ENCODE measurements at places on chromosomes 12 and 14.

DNA sequence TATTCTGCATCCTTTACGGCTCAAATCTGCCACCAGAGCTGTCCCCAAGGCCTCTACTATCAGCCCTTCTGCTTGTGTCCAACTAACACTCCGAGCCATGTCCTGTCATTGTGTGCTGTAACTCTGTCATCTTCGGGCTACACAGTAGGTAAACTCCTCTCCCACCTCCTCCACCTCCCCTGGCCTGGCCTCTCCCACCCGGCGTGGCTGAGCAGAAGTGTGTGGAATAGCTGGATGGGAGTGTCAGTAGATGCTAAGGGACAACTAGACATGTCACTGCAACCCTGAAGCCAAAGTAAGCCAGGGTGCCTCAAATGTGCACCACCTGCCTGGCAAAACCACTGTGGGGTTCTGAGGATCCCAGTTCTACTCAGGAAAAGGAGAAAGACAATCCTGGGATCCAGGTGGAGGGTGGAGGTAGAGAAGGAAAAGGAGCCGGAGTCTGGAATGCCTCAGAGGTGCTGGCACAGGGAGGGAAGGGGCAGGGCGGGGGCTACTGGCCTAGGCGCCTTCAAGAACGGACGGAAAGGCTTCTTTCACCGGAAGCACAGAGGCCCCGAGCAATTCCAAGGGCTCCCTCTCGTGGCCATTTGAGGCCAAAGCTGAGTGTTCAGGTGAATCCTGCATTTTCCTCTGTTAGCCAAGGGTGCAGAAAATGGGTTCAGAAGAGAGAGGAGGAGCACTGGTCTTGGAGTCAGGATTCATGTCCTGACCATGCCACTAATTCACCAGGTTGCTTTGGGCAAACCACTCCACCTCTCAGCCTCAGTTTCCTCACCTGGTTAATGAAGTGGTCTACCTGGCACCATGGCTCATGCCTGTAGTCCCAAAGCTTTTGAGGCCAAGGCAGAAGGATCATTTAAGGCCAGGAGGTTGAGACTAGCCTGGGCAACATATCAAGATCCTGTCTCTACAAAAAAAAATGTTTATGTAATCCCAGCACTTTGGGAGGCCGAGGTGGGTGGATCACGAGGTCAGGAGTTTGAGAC, 20.5 kb upstream of the FAM181A start:
- no peak for DNase-seq

- DNase-seq, result peak; percentile 27
These were observed at the start of gene TGFB3 for GRCh38 chr14:75981426-75982265. Gene TGFB3, minus strand, starts transcription at chr14:75981995. Its CDS starts 1,102 bp downstream, at chr14:75980893.

GRCh38 chr12:130161261-130162243, 712 bp upstream of the FZD10 start:
- DNase-seq, result no peak

- no peak for DNase-seq
These were observed 45.5 kb downstream of the YEATS4 start for GRCh38 chr12:69404851-69405565.

DNA sequence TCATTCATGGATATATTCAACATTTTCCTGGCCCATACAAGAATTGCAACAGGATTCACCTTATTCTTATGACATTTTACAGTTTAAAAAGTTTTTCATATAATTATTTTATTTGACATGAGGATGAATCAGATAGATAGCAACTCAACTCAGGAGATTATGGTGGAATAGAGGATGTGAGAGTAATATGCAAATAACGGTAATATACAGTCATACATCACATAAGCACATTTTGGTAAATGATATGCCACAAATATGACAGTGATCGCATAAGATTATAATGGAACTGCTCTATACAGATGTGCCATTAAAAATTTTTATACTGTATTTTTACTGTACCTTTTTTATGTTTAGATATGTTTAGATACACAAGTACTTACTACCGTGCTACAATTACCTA, 24.1 kb upstream of the CRADD start:
- no peak for DNase-seq

DNA sequence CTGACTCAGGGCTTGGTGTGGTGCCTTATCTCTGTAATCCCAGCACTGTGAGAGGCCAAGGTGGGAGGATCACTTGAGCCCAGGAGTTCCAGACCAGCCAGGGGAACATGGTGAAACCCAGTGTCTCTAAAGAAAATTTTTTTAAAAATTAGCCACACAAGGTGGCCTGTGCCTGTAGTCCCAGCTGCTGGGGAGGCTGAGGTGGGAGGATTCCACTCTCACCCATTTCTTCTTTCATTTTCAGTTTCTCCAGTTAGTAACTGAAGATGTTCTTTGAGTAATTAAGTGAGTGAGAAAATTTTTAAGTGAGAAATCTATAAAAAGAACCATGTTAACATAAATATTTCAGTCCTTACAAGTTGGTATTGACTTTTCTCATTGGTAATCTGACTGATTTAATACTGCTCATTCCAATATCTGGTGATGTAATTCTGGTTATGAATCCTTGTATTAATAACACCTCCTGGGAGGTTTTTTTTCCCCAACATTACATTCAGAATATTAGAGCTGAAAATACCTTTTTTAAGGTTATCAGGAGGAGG, 6.1 kb downstream of the METTL3 start:
- no peak for DNase-seq

- no peak for DNase-seq
These were observed 285.0 kb upstream of the RGS6 start for GRCh38 chr14:71647086-71647784.

DNA sequence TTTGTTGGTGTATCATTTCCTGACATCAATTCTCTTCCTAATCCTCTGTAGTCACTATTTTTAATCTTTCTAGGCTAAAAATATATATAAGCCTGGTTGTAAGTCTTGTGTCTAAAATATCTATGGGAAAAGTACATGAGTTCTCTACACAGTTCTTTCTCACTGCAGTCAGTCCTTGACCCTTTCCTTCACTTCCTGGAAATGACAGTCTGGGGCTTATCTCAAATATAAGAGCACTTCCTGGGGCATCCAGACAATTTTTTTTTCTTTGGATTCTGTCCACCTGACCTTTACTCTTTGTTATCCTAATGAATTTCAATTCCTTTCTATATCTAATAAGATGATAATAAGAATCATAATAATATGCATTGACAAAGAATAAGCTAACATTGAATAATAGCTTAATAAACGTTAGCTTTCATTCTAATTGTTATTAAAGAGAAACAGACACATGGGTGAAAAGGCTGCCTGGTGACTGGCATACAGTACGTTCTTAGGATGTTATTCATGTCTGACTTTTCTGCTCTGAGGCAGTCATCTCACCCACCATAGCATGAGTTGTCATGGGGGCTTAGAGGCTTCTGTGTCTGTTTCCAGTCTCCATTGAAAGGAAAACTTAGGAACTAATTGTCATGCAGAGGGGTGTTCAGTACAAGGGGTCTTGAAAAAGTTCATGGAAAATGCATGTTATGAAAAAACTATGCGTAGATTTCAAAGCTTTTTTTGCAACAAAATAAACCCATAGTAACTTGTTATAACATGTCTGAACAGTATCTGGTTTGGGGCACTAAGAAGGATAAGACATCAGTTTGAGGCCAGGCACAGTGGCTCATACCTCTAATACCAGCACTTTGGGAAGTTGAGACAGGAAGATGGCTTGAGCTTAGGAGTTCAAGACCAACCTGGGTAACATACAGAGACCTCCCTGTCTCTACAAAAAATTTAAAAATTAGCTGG, 66.2 kb upstream of the DNM1L start:
- DNase-seq, result no peak

- no peak for DNase-seq
These were observed 181.6 kb upstream of the LMNTD1 start for GRCh38 chr12:25734529-25735180.

DNA sequence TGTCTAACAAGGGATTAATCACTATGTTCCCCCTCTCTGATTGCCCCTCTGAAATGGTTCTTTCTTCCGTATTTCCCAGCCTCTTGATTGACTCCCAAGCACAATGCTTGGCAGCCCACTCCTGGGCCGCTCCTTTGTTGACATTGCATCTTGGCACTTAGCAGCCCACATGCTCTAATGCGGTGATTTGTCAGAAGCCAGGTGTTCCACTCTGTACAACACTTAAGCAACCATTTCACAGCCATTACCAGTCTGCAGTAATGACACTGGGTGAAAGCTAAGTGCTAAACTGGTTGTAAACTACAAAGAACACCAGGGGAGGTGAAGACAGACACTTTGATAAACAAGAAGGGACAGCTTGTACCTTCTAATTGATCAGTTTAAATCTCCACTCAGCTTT, 353.5 kb downstream of the TMEM132D start:
- no peak for DNase-seq

- DNase-seq, result no peak
These were observed 974.5 kb upstream of the FLRT2 start for GRCh38 chr14:84555493-84555892.

DNA sequence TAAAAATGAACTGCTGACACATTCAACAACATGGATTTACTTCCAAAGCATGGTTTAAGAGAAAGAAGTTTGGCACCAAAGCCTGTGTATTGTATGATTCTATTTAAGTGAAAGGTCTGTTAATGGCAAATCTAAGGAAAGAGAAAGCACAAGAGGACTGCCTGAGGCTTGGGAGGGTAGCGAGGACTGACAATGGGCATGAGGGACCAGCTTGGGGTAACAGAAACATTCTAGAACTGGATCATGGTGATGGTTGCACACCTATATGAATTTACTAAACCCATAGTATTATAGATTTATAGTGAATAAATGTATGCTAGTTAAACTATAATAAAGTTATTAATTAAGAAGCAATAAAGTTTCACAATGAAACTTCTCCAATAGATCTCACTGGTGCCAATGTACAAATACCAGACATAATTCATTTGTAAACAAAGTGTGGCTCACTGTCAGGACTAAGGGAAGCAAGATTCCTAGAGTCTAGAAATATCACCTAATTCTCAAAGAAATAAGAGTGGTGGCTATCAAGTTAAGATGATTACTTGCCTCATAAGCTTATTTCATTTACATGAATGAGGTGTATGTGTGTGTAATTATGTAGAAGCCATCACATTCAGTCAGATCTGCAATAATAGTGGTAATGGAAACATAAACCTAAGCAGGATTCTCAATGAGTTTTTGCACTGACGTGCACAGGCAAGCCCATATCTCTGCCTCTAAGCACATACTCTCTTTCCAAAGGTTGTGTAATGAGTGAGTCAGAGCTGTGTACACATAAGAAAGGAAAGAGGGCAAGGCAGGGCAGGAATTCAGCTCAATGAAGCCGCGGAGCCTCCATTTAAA, 353.4 kb downstream of the KCNH5 start:
- DNase-seq, result no peak

- DNase-seq, result no peak
These were observed 6.4 kb upstream of the SFSWAP start for GRCh38 chr12:131704509-131704908.

GRCh38 chr12:110565894-110566871, 16.9 kb downstream of the PPTC7 start:
- no peak for DNase-seq

DNA sequence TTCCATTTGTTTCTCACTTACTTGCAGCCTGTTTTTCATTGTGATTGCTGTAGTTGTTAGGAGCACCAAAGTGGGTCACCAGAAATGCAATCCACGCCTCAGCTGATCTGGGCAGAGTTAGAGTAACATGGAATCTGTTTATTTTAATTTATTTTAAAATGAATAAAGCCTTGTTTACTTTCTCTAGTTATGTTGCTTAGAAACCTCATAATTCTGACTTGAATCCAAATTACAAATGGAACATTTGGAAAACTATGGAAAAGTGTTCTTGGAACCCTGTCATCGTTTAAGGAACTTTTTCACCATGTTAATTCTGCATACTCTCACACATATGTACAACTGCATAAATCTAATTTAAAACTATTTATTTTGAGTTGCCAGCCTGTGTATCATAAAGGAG, 92.2 kb upstream of the DAAM1 start:
- no peak for DNase-seq

DNA sequence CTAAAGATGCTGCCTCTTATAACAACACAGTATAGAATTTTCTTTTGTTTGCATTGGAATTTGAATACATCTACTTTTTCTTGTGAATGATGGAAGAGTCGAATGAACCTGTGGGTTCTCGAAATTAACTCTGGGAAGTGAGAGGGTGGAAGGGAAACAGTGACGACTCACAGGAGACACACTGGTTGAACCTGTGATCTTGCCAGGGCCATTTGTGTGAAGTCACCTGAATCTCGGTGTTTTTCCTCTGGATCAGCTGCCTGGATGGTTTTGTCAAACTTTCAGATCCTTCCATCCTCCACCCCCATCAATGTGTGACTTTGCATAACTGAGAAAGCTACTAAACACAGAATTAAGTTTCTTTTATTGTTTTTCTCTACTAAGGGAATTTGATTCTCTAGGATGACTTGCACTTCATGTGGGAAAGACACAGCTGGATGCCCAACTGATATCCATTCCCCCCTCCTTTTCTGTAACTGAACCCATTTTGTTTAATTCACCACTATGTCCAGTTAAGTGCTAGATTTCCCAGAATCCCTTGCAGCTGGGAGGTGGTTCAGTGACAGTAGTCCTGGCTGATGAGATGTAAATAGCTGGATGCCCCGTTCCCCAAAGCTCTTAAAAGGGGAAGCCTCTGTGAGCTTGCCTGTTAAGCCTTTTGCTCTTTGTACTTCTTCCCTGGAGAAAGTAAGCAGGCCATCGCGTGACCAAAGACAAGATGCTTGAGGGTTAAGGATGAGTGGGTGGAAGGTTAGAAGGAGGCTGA, 6.3 kb downstream of the PPFIBP1 start:
- DNase-seq, result no peak

DNA sequence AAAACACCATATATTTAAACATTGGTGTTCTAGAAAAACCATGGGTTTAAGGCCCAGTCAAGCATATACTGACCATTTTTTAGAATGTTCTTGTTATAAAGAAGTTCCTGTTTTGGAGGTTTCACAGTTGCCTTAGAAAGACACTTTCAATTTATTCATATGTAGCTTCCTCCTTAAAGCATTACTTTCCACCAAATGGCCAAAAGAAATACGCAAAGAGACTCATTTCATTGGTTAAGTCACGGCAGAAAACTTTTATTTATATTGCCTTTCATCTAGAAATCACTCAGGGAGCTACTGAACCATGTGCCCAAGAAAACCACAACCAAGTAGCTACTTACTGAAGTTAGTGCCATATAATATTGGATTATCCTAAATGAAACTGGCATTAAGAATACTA, 40.0 kb downstream of the MYBPC1 start:
- DNase-seq, result no peak

DNA sequence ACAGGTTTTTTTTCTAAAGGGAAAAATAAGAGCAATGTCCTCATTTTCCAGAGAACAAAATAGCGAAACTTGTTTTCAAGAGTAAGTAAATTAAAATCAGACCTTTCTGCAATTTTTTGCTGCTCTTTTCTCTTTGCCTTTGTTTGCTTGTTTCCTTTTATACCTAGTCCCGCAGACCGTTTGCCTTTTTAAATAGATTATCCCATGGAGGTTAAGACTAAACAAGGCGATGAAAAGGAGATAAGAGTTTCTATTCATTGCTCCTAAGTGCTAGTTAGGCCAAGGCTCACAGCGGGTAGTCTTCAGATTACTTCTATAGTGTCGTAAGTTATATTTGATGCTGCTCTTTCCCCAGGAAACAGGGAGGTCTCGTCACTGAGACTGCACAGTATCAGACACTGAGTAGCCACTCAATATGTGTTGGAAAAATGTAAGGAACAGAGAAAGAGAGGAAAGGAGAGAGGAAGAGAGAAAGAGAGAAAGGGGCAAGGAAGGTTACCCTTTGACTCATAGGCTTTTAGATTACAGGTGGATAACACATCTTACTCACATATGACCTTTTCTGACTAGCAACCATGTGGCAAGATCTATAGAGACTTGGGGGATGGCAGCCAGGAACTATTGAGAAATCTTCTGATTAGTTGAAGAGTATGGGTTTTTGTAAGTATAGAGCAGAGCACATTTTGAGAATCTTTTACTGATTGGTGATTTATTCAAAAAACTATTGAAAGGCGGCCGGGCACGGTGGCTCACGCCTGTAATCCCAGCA, 107.5 kb upstream of the PARP11 start:
- DNase-seq, result no peak
